Non-pigmented ciliary epithelial cell (primary cell): ENCODE measurements at places on chromosomes 5 and 9.

DNA sequence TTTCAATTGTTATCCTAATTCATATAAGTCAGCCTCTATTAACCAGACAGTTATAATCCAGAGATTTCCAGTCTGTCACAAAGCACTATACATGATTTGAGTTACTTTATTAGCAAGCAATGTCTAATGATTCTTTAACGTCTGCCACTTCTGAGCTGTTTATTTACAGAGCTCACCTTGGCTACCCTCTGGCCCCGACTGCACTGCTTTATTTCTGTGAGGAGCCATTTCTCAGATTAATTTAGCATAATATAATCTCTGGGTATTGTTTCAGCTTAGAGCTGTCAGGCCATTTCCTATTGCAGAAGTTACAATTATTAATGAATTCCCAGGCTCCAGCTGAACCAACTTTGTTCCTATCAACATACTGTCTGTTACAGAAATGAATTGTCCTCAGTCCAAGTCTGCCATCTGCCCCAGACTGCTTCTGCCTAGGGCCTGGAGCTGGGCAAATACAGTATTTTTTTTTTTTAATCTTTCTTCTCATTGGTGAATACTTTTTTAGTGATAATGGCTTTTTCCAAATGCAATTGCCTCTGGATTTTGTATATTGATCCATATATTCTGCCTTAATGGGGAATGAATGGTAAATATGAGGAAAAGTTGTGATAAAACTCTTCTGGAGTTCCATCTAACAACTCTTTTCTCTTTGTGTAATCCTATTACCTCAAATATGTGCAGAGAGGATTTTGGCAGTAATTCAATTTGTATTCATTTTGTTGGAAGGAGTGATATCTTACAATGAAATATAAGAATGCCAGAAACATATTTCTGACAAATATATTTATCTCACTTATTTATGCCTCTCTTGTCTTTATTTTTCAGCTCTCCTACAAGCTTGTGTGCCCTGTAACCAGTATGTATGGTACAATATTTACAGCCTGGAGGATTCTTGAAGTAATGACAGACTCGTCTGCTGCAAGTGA is 104.7 kb downstream of the FOCAD start:
- no peak for DNase-seq

GRCh38 chr9:98094851-98095250 is 24.2 kb downstream of the TRIM14 start:
- no peak for DNase-seq

DNA sequence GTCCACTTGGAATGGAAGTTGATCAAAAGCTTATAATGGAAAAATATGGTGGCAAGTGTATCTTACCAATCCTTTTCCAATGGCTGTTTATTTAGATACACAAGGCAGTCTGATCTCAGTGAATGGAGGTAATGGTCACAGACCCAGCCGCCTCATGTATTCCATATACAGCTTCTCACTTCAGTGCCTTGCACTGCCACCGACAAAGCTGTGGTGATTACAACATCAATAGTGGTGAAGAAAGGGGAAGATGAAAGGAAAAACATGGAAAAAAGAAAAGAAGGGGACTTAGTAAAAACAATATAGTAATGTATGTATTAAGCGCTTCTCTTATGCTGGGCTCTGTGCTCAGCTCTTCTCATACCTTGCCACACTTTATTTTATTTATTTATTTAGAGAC is 297.3 kb upstream of the RASA1 start:
- DNase-seq = no peak

DNA sequence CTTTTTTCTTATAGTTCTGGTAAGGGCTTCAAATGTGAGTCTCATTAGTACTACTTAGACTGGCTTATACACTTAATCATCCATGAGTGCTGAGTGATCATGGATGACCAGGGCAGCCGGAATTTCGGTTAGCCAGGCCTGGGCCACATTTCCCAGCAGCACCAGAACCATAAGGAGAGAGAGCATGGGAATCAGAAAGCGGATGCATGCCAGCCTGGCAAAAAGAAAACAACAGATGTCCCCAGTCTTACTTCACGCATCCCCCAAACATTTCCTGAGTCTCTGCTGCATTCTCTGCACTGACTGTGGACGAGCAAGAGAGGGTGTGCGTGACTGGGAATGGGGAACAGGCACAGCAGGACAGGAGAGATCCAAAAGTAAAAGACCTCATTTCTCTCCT is 371.1 kb upstream of the ZNF608 start:
- no peak for DNase-seq

GRCh38 chr9:134374301-134375010 is 48.2 kb downstream of the RXRA start:
- no peak for DNase-seq

- DNase-seq = no peak
Measured at GRCh38 chr5:145467446-145467845, 367.7 kb downstream of the PRELID2 start.

GRCh38 chr5:33531824-33532223 is 91.1 kb downstream of the TARS1 start:
- no peak for DNase-seq

DNA sequence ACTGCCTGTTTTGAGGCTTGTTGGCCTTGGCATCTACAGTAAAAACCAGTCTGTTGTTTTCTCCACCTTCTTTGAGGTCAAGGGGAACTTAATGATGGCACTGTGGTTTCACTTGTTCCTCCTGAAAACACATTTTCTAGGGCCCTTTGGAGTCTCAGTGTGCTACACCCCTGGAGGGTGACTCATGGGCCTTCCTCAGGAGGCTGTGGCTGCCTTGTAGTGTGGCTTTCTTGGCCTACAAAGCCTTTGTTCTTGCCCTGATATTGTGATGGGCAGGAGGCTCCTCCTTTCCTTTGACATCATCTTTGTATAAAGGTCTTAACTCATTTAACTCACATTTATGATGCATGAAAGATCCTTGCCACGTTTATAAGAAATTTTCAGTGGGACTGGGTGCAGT is 56.3 kb upstream of the GPBP1 start:
- no peak for DNase-seq

GRCh38 chr5:10456583-10457420 is 15.1 kb downstream of the ROPN1L start:
- DNase-seq = no peak

DNA sequence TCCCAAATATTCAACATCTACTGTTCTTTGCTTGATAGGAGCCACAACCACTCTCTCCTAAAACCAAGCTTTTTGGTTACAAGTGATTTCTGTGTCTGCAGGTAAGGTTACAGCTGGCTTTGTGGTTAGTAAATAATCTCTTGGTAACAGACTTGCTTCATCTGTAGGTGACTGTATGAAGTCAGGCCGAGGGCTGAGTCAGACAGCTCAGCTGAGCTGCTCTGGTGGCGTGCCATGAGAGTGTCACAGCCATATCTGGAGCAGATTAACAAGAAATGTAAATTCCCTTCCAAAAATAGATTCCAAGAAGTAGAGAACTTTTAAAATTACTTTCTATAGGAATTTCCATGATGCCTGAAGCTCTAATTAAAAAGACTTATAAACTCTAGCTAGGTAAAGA is 23.7 kb upstream of the TAS2R1 start:
- DNase-seq = peak; percentile 83

DNA sequence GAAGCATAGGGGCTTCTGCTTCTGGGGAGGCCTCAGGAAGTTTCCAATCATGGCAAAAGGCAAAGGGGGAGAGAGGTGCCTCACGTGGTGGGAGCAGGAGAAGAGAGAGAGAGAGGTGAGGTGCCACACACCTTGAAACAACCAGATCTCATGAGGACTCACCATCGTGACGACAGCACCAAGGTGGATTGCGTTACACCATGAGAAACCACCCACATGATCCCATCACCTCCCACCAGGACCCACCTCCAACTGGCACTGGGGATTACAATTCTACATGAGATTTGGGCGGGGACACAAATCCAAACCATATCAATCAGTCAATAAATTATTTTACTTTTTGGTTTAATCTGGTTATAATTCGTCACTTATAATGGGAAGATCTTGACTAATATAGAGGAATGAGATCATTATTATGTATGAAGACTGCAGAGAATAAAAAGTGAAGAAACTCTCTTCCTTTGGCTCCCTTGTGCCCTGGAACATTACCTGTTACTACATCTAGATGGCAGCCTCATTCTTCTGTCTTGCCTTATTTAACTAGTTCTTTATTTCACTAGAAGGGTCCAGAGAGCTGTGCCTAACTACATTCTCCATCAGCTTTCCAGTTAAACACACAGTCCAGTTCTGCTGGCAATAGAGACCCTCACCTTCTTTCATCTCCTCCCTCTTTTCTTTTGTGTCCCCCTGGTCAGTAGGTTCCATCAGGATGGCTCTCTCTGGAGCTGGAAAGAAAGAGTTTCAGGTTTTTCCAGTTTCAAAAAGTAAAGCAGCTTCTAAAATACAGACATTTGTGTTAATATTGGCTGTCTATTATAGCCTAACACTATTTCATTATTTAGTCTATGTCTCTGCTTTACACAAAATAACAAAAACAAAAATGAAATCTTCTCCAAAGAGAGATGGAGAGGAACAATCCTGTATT is 21.7 kb upstream of the SPINK7 start:
- DNase-seq = no peak

GRCh38 chr9:93081081-93081529 is 14.9 kb upstream of the CARD19 start:
- no peak for DNase-seq

- no peak for DNase-seq
Measured at GRCh38 chr5:117488976-117489500, 914.4 kb upstream of the SEMA6A start.

- DNase-seq = no peak
Measured at GRCh38 chr9:131330814-131331600, 41.5 kb downstream of the PLPP7 start.

GRCh38 chr5:157172403-157172802 is 6.3 kb upstream of the GARIN3 start:
- DNase-seq = no peak

DNA sequence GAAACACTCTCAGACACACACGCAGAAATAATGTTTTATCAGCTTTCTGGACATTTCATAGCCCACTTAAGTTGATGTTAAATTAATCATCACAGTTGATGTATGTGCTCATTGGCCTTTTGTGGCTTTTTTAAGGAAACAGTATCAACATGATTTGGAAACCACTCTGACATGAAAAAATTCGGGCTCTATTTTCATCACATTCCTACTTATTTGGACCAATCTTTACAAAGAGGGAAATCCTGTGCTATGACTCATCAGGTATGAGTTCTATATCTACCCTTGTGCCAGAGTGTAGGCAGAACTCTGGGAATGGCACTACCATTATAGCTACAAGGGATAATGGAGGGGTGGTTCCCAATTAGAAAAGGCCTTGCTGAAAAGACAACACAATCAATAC is 388.4 kb upstream of the PTGER4 start:
- peak; percentile 53 for DNase-seq

DNA sequence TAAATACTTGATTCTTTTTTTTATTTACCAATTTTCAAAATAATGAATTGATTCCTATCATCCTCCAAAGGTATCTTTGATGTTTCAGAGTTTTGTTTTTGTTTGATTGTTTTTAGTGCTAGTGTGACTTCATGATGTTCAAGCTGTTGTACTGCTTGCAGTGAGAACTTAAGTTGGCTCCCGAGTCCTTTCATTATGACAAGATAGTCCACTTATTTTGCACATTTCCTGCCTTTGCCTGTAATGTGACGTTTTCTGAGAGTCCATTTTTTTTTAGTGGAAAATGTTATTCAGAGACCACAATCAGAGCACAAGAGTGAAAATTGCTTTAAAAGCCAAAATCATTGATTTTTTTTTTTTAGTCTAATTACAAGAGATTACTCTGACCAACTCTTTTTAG is 60.1 kb upstream of the FCHO2 start:
- no peak for DNase-seq

DNA sequence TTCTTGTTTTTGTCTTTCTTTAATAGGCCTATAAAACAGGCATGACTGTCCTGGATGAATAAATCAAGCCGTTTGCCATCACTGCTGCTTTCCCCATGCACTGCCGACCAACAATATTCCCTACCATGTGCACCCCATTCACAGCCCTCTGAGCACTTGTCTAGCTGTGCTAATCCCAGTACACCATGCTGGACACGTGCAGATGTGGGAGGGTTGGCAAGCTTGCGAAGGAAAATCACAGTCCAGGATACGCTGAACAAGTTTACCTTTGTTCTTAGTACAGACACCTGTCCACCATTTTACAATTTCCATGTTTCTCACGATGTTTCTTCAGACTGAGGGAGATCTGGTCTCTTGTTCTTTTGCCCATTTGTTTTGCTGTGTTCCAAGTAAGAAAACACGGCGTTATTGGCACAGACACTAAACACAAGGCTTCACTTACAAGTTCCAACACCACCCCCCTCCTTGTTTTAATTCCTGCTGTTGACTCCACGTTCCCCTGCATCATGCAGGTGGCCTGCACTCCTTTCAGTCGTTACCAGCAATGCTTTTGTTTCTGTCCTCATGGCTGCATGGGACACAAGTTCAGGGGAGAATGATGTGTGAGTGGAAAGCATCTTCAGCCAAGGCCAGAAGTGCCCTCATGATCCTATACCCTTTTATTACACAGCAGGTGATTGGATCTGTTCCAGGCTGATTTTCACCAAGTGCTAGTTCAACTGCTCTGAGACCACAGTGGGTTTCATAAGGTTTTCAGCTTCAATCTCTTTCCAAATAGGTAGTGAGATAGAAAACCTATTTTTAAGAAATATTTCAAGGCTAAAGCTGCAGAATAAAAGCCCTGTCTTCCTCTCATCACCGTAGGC is 608.9 kb downstream of the IRX1 start:
- DNase-seq = no peak

- no peak for DNase-seq
Measured at GRCh38 chr5:135740475-135740874, 94.0 kb upstream of the SLC25A48 start.

GRCh38 chr5:156383510-156384265 is 56.7 kb downstream of the SGCD start:
- no peak for DNase-seq

DNA sequence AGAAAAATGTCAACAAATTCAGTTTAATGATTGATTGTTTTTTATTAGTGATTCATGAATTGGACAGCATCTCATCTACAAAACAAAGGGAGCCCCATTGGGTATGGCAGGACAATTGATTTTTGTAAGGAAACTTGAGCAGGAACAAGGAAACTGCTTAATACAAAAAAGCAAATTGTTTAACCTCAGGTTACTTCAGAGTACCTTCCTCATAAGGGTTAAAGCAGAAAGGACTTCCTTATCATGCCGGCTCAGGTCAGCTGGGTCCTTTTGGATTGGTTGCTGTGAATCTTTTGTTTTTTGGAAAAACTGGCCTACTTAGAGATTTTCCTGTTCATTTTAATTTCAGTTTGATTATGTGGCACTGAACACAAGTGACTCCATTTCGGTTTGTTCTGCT is 211.8 kb downstream of the ARRDC3 start:
- no peak for DNase-seq

GRCh38 chr9:14616188-14616982 is 76.8 kb downstream of the ZDHHC21 start:
- DNase-seq = peak; percentile 19

GRCh38 chr5:155418960-155419579 is 405.5 kb downstream of the KIF4B start:
- no peak for DNase-seq
